ENCODE measurements at places on chromosomes 6 and 20. TPM values are rescaled to one million over a fixed set of nuclear protein-coding genes. Genes with fewer than 3 reads are reported as not detected.

Gene ZNF512B
- 29.5 TPM for polyA plus RNA-seq

Gene SLC35D3
- 0.31 TPM for polyA plus RNA-seq

Gene EIF2S2
- polyA plus RNA-seq = 46.1 TPM

Gene ADGRB3
- 3.6 TPM for polyA plus RNA-seq

Gene CDC5L
- polyA plus RNA-seq = 35.3 TPM

- DNase-seq = no peak
These were observed 17.6 kb downstream of the HLA-DOB start for GRCh38 chr6:32799168-32799567.

DNA sequence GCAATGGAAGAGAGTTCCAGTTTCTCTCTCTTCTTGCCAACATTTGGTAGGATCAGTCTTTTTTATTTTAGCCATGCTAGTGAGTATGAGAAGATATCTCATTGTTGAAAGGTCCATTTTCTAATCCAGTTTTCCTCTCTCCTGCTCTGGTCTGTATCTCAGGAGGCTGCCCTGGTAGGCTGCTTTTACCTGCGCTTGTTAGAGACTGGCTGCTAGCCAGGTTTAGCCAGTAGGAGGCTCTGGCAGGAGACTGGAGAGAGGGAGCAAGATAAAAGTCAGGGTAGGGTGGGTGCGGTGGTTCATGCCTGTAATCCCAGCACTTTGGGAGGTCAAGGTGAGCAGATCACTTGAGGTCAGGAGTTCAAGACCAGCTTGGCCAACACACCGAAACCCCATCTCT is 68.6 kb upstream of the FOXP4 start:
- DNase-seq = no peak

DNA sequence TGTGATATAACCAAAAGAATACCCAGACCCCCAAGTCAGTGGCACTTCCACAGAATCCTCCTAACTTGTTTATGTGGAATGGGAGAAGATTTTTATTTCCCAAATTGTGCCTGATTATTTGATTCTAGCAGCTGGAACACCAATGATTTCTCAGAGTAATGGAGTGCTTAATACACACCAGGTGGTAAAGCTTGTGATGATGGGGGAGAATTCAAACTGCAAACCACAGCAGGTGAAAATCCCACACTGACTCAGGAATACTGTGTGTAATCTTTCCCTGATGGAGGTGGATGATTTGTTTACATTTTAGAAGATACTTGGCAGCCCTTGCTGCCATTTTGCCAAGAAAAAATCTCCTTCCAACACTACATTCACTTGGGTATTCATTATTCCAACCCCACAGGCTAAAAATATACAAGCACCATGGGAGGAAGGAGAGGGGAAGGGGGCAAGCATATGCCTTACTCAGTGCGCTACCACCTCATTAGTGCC is 212.7 kb upstream of the PLN start:
- DNase-seq = no peak

- DNase-seq = no peak
These were observed 38.0 kb downstream of the PIM1 start for GRCh38 chr6:37207903-37208456.

- no peak for DNase-seq
These were observed 610.5 kb upstream of the MAN1A1 start for GRCh38 chr6:119960036-119960435.

- DNase-seq = no peak
These were observed 219.0 kb downstream of the TTLL2 start for GRCh38 chr6:167543602-167544497.

DNA sequence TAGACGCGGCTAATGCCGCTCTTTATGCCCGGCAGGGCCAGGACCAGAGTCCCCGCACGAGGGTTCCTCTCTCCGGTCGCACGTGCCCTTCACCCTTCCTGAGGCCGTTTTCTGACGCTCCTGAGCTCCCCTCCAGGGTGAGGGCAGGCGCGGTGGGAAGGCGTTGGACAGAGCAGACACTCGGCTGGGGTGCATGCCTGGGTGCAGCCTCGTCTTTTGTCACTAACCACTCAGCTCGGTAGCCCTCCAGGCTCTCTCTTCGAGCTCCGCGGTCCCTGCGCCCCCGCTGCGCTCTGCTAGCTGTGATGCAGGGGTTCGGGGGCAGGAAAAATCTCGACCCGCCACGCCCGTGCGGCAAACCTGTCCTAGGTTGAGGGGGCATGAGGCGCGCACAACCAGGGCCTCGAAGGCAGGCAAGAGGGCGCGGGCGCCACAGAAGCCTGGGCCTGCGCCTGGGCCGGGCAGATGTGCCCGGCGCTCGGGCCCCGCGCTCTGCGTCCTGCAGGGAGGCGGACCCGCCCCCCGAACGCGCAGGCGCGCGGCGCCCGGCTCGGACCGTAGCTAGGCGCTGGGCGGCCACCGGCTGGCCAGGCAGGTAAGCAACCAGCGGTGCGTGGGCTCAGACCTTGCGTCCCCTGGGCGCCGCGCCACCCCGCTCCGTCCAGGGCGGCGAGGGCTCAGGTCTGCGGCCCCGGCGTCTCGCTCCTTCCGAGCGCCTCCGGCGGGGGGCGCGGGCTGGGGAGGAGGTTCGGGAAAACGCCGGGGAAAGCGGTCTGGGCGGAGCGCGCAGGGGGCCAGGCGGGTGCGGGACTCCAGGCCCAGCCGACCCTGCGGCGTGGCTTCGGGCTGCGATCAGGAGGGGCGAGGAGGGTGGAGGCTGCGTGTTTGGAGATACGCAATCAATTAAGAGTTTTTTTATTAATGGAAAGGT is at the start of gene L3MBTL1:
TSS of gene L3MBTL1 (plus strand) at position 548 of the 931 bp plus-strand sequence. CDS start 5,807 bp downstream, outside the sequence.
- peak; percentile 47 for DNase-seq
